Common myeloid progenitor, CD34-positive (primary cell): ENCODE measurements at places on chromosomes 7 and 10.

- DNase-seq = no peak
Observed at GRCh38 chr7:90879924-90880323, 283.8 kb downstream of the CDK14 start.

DNA sequence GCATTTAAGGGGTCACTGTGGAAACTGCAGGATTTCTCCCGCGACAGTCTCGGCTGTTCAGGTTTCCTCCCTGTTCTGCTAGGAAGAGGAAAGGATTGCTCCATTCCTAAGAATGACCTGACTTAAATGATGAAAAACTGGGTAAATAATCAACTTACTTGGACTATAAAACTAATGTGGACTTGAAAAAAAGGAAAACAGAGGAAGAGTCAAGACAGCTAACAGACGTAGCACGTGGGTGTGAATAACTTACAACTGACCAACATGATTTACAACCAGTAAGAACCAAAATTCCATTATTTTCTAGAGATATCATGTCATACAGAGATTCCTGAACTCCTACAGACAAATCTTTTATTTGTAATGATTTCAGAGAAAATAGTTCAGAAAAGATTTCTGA, 93.8 kb downstream of the ADAM12 start:
- DNase-seq = no peak

DNA sequence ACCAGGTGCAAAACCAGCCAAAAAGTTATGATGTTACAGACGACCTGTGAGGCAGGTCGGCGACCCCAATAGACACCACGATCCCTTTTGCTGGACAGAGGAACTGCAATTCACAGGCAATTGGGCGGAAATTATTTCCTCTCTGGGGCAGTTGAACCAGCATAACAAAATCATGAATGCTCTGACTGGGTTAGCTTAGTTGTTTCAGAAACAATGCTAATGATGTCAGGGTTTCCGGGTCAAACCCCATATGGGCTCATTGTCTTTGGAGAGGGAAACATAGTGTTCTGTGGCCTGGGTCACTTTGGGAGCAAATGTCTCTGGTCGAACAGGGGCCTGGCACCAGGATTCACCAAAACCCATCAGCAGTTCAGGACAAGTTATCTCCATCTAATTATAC, 669.1 kb upstream of the NRP1 start:
- no peak for DNase-seq

DNA sequence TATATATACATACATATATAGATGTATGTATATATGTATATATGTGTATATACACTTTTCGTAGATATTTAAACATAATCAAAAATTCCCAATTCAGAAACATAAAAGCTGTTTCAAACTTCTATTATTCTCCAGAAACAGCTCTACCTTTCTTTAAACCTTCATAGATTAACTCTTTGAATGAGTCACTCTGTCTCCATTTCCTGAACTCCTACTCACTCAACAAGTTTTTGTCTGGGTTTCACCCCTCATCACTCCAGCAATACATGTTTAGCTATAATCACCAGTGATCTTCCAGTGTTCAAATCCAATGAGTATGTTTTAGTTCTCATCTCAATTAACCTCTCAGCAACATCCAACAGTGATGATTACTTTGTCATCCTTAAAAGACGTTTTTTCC, 9.6 kb downstream of the DGKB start:
- no peak for DNase-seq

DNA sequence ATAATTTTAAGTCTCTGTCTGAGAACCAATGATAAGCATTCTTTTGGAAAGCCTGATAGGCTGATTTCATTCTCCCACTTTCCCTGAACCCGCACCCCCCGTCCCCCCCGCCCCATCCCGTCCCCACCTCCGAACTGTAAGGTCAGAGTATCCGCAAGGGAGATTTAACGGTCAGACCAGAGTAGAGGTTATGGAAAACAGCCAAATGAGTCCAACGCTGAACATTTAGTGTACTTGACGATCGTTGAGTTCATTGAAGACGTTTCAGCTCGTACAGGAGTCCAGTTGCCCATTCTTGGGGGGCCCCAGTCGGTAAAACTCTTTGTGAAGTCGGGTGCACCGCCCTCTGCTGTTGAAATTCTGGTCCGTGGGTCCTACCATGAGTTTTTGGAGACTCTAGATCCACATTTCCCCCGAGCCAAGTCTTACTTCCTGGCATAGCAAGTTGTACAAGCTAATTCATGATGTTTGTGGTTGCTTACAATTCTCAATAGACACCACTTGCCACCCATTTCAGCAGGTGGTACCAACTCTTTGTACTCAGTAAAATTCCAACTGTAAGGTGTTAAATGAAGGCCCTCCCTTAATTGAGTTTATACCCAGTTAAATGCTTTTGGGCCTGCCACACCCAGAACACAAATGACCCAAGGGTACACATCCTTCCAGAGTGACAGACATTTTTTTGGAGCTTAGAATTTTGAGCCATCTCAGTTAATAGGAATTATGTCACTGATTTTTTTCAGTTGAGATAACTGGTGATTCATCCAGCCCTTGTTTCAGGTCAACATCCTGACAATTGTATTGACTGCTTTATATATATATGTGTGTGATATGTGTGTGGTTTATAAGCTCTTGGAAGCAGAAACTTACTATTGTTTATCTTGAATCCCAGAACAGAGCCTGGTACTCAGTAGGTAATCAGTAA, 1.2 kb downstream of the MARCHF5 start:
- DNase-seq = peak; percentile 80

DNA sequence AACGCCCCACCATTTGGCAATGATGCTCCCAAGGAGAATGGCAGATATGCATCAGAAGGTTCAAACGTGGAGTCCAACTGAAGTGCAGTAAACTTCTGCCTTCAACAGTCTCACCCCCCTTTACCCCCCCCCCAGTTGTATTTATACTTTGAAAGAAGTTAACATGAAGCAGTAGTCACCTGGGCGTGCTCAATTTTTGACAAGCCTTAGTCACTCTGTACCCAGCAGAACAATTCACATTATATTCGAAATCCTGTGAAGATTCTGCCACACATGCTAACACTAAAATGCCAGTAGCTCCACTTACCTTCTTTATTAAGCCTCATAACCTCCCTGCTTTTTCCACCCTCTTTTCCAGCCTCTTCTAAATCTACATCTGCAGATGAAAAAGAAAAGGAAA, 894 bp downstream of the ATXN7L1 start:
- DNase-seq = peak; percentile 35

- peak; percentile 37 for DNase-seq
Observed at GRCh38 chr7:135463908-135464307, 46.0 kb downstream of the CNOT4 start.

- no peak for DNase-seq
Observed at GRCh38 chr7:143381427-143382125, 431 bp downstream of the ZYX start.

GRCh38 chr10:54485971-54486370, 315.1 kb downstream of the PCDH15 start:
- DNase-seq = no peak

DNA sequence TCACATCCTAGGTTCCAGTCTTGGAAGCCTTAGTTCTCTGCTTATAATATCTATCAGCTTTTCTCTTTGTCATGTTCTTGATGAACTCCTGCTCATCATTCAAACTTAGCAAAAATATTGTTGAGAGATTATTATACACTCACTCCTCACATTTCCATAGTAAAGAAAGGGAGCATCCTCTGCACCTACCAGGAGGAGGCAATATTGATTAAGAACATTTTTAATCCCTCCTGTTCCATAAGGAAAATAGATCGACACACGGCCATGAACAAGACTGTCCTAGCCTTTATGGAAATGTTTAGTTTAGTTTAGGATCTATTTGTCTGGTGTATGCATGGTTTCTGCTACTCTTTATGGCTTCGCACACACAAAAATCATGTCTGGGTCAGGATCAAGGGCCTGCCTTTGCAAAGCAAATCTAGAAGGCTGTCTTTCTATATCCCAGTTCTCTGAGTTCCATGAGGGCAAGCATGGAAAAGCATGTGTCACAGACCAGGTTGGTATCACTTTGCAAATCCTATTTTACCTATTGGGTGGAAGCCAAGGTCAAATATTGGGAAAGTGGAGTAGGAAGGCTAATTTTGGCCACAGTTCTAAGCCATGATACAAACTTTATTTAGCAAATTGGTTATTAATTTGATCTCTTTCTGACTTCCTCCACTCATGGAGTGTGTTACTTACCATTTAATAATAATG, 164.4 kb downstream of the MDFIC start:
- DNase-seq = no peak

GRCh38 chr7:31432836-31433340, 81.0 kb upstream of the ITPRID1 start:
- DNase-seq = no peak

DNA sequence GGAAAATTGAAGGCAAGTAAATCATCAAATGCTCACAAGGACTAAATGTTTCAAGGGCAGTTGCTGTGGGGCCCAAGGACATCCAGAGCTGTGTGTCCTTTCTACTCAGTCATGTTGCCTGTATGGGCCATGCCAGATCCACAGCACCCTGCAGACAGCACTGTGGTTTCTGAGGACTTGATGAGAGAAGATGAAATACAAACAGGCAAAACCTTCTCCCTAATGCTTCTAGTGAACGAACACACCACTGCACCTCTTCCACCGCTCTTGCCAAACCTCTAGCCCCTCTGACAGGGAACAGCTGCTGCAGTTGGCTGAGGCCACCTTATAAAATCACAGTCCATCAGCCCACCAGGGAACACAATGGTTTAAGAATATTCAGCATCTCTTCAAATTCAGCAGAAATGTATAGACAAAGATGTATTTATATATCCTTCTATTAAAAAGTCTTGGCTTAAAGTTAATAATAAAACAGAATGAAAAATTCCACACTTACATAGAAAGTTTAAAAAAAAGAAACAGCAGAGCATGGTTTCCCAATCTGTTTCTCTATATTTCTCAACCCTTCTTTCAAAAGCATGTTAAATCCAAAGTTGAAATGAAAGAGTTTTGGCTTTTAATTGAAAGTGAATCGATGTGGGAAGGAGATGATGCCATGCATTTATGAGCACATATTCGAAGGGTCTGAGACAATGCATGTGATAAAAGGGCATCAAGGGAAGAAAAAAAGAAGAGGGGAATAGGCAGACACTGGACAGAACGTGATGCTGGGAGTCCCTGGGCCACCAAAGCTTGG, 14.0 kb downstream of the CYP3A7 start:
- no peak for DNase-seq

- no peak for DNase-seq
Observed at GRCh38 chr10:93622942-93623341, 10.6 kb downstream of the PDE6C start.

GRCh38 chr7:115910541-115911164, 119.9 kb downstream of the TFEC start:
- peak; percentile 70 for DNase-seq

- DNase-seq = no peak
Observed at GRCh38 chr10:123999261-123999660, 94.1 kb downstream of the CHST15 start.

GRCh38 chr7:137221467-137221866, 122.1 kb downstream of the PTN start:
- no peak for DNase-seq

GRCh38 chr7:69597278-69598076, 798 bp upstream of the AUTS2 start:
- DNase-seq = peak; percentile 38

DNA sequence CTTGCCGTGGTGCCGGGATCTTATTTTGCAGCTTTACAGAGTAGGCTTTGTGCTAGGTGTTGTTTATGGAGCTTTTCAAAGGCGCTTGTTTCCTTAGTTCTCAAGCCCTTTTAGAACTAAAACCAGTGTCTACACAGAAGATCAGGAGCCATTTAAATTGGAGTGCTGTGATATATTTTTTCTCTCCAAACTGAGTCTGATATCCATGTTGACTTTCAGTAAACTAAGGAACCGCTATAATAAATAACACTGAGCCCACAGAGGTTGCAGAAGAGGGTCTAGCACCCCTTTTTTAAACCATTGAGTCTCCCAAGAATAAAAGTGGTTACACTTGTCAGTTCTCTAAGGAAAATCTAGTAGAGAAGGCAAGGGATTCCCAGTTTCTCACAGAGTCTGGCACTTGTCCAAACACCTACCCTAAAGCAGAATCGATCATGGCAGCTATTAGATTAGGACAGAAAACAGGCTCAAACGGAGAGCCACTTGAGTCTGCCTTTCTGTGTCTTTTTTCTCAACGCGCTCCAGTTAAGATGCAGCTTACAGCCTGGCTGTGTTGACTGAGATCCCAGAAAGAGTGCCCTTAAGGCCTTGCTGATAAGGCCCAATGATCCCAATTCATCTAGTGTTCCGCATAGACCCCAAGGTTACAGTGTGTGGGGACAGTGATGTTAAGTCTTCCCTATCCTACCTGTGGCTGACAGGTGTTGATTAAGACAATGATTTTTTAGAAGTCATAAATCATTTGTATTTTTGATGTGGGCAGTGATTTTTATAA, 804 bp downstream of the TMEM106B start:
- peak; percentile 46 for DNase-seq

DNA sequence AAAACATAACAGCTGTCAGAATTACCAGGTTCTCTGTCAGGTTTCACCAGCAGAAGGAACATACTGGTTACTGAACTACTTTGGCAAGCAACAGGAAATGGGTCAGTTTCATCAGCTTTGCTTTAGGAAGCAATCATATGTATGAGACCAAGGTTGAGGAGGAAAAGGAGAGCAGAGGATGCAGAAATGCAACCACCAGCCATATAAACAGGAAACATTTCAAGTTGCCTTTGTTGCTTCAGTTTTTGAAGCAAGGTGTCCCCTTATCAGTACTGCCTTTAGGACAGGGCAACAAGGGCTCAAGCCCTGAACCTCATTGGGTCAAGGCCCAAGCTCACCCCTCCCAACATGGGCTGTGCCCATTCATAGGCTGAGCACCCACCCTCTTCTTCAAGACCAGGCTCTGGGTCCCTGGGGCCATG, 10.2 kb downstream of the HIPK2 start:
- DNase-seq = no peak

GRCh38 chr10:88670497-88670896, 6.3 kb downstream of the LIPF start:
- no peak for DNase-seq

GRCh38 chr10:13354783-13355182, 6.7 kb upstream of the SEPHS1 start:
- no peak for DNase-seq
